Brain pericyte (primary cell): ENCODE measurements at places on chromosomes 1 and 21.

- no peak for DNase-seq
Observed at GRCh38 chr1:12488666-12489354, 129.2 kb downstream of the DHRS3 start.

GRCh38 chr21:44872649-44873355, 688 bp downstream of the PTTG1IP start:
- DNase-seq = no peak

- no peak for DNase-seq
Observed at GRCh38 chr1:150917387-150917786, 8.8 kb upstream of the SETDB1 start.

DNA sequence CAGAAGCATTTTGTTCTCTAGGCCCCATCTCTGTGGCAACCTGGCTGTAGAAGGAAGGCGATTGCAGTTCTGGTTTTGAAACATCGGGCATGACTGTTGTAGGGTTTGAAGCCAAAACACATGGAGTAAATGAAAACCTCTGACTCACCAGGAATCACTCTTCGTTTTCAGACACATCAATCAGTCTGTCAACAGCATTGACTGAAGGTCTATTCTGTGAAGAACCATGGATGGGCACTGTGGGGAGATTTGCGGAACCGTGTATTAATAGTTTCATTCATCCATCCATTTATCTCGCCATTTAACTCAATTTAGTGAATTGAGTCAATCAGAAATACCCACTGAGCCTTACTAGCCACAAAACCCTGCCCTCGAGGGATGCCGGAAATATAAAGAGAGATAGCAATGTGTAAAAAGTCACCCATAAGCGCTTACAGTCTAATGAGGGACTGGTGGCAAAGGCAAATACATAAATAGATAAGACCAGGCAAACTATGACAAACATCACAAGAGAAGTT, 364.6 kb upstream of the PROX1 start:
- no peak for DNase-seq

- DNase-seq = no peak
Observed at GRCh38 chr1:98437540-98437939, 224.0 kb upstream of the SNX7 start.

- no peak for DNase-seq
Observed at GRCh38 chr21:15134701-15135470, 70.1 kb upstream of the NRIP1 start.

- no peak for DNase-seq
Observed at GRCh38 chr1:208113011-208113410, 131.2 kb downstream of the PLXNA2 start.

- DNase-seq = no peak
Observed at GRCh38 chr1:209402697-209403096, 180.8 kb upstream of the CAMK1G start.

GRCh38 chr21:34734696-34735095, 65.9 kb downstream of the CLIC6 start:
- no peak for DNase-seq

DNA sequence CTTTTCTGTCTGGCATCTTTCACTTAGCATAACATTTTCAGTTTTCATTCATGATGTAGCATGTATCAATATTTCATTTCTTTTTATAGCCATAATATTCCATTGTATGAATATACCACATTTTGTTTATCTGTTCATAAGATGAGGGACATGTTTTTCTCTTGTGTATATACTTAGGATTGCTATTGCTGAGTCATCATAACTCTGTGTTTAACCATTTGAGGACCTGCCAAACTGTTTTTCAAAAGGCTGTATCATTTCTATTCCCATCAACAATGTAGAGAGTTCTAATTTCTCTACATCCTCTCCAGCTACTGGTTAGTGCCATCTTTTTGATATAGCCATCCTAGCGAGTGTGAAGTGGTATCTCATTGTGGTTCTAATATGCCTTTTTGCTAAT, 26.2 kb downstream of the MPZL1 start:
- DNase-seq = no peak

GRCh38 chr1:176543360-176544129, 80.6 kb downstream of the PAPPA2 start:
- no peak for DNase-seq

- no peak for DNase-seq
Observed at GRCh38 chr1:158506369-158506987, 34.5 kb downstream of the OR10R2 start.

- DNase-seq = no peak
Observed at GRCh38 chr1:108199201-108199691, 897 bp downstream of the SLC25A24 start.

GRCh38 chr1:202086579-202087350, 36.0 kb upstream of the GPR37L1 start:
- no peak for DNase-seq

DNA sequence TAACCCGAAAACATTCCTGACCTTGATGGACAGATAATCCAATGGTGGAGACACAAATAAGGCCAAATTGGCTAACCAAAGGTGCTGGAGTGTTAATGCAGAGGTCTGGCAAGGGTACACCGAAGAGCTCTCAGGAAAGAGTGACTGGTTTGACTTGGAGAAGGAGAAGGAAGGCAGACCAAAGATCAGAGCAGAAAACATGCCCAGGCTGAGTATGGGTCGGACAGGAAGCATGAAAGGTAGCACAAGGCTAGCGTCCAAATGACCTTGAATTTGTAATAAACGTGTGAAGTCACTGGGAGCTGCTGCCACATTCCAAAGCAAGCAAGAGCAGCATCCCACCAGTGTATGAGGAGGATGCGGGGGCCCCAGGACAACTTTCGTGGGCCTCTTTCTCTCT, 45.7 kb downstream of the APP start:
- no peak for DNase-seq

DNA sequence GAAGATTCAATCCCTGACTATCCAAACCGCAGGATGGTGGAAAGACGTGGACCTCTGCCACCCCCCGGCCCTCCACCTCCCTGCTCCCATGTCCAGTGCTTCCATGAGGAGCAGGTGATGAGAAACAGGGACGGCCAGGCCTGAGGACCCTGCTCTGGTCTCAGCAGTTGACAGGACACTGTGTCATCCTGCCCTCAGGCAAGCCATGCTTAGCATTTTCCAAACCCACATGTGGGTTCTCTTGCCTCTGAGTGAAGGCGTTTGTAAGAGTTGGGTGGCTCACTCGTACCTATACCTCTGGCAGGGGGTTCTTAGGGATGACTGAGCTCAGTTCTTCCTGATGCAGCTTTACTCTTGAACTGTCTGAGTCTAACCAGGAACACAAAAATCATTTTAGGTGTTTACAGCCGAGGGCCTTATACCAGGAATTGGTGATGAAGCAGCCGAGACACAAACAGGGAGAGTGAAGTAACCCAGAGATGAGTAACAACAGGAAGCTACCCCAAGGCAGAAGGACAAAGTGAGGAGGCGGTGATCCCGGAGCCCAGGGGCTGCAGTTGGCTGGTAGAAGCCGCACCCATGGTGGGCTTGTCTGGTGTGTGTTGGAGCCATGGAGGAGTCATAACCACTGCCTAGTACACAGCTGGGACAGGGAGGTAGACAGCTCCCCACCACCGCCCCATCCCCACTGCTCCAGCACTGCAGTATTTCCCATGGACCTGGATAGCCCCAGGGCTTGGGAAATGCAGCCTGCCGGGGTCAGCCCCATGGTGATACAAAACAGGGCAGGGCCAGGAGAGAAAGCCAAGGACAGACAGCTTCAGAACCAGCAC, 21.4 kb downstream of the MYBPH start:
- no peak for DNase-seq

GRCh38 chr1:239891621-239892358, 199.9 kb upstream of the FMN2 start:
- no peak for DNase-seq

GRCh38 chr1:92961896-92962752, 862 bp upstream of the DIPK1A start:
- DNase-seq = no peak

- no peak for DNase-seq
Observed at GRCh38 chr21:20949884-20950283, 48.3 kb upstream of the NCAM2 start.

DNA sequence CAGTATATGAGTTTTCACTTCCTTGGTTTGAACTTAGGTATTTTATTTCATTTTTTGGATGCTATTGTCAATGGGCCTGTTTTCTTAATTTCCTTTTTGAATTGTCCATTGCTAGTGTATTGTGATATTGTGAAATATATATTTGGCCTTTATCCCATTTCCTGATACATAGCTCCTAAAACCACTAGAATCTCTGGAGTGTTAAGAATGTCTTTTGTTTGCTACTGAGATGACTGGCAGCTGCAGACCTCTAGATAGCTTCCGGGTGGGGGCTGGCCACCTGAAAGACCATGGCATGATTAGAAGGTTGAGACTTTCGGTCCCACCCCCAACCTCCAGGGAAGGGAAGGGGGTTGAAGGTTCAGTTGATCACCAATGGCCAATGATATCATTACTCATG, 245.4 kb downstream of the KCNJ6 start:
- no peak for DNase-seq

DNA sequence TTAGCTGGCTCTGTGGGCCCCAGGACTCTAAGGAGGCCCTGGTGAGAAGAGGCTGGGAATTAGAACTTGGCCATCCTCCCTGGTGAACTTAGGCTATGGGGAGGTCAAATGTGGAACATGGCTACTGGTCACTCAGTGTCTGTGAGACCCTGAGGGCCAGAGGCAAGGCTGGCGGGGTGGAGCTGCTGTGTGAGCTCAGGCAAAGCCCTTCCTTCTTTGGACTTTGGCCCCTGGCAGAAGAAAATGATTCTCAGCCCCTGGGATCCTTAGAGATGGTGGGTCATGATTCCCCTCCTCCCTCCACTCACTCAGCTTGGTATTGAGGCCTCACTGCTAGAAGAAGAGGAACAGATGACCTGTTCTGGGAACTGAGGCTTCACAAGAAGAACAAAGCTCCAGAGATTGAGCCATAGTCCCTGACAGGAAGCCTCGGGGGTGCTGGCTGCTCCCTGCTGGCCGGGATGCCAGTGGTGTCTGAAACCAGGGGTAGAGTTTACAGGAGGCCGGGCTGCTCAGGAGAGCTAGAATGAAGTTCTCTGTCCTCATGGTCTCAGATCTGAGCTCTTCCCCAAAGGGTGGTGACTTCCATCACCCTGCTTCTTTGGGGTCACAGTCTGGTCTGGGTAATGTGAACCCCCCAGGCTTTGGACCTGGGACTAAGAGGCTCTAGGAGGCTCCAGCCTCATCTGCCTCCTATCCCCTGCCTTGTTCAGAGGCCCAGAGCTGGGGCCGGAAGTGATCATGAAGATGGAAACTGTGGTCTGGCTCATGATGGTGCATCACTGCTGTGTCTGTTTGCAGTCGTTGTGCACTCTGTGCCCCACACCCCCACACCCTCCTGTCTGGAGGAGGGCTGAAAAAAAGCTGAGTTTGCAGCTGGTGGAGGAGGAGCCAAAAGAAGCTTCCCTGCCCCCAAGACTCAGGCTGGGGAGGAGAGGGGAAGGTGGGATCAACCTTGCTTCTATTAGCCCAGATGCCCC, 905 bp downstream of the BTBD19 start:
- peak; percentile 71 for DNase-seq

DNA sequence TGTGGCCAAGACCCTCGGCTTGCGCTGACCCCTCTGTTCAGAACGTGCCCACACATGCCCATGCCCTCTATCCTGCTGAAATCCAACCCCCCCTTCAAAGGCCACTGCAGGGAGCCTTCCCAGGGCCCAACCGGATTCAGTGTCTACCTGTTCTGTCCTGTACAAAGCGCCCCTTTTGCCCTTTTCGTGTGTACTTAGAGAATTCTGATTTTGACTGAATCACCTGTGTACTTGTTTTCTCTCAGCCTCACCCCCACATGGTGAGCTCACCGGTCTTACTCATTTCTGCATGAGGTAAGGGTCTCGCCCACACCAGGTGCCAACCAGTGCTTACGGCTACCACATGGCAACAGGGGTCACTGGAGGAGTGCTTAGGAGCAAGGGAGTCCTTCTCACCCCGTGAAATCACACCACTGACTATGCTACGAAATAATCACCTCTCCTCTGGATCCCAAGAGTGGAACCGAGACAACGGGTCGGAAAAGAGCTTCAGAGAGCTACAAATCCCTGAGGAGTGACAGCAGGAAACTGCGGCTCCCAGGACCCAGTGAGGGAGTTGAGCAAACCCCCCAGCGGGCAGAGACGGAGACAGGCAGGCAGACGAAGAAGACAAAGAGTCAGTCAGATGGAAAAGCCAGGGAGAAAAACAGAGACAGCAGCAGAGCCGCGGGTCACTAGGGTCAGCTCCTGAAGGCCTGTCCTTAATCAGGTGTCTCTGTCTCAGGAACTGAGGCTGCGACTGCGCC, 2.1 kb upstream of the S100A2 start:
- no peak for DNase-seq

- DNase-seq = no peak
Observed at GRCh38 chr1:160646180-160646579, 664 bp downstream of the SLAMF1 start.

GRCh38 chr1:233015965-233016364, 65.6 kb downstream of the NTPCR start:
- no peak for DNase-seq

- DNase-seq = no peak
Observed at GRCh38 chr1:159556931-159557369, 21.1 kb upstream of the OR10J5 start.

DNA sequence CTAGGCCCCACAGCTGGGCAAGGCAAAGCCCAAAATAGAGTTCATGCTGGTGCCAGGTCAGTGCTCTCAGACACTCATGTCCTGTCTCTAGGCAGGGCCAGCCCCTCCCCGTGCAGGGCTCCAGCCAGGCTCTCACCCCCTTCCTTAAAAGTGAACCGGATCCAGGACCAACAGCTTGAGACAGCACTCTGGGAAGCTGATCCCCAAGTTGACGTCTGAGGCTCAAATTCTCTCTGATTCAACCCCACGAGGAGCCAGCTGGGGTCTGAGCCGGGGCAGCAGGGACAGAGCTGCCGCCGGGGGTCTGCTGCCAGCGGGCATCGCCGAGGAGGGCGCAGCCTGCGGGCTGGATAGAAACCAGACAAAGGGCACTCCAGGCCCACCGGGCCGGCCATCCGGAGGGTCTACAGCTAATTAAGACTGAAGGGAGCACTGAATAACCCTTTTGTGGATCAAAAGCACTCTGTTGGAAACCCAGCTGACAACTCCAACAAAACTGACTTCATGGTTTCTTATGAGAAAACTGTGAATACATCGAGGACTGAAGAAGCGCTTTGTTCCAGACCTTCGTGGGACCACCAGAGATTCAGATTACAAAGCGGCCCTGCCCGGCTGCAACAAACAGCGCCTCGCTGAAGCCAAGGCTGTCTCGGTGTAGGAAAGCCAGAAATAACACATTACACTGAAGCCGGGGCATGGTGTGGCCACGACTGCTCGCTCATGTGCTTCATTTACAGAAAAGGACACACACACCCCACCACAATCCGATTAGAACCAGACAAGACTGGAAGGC, 95.8 kb downstream of the PSMG1 start:
- no peak for DNase-seq

GRCh38 chr1:99886179-99886578, 36.0 kb downstream of the AGL start:
- no peak for DNase-seq

- DNase-seq = no peak
Observed at GRCh38 chr1:11952455-11953109, 18.1 kb downstream of the PLOD1 start.

GRCh38 chr1:35591211-35591610, 18.1 kb downstream of the TFAP2E start:
- DNase-seq = no peak

GRCh38 chr1:86956221-86956620, 41.8 kb downstream of the HS2ST1 start:
- DNase-seq = no peak

- no peak for DNase-seq
Observed at GRCh38 chr1:47812904-47813514, 184.2 kb downstream of the TRABD2B start.

GRCh38 chr1:27284425-27285273, 37.3 kb upstream of the TMEM222 start:
- no peak for DNase-seq

- DNase-seq = no peak
Observed at GRCh38 chr1:21857840-21858670, 46.0 kb downstream of the LDLRAD2 start.
